ENCODE measurements at places on chromosomes 7 and 10.

- no peak for DNase-seq
Observed at GRCh38 chr7:37429435-37429791, 19.3 kb downstream of the ELMO1 start.

- peak; percentile 85 for DNase-seq
Observed at GRCh38 chr10:6144406-6145165, 55.8 kb downstream of the RBM17 start.

- no peak for DNase-seq
Observed at GRCh38 chr7:1666823-1667565, 3.1 kb upstream of the ELFN1 start.

- no peak for DNase-seq
Observed at GRCh38 chr7:3747467-3747866, 446.4 kb downstream of the SDK1 start.

GRCh38 chr7:82444220-82444909 lies 788 bp upstream of the CACNA2D1 start:
- no peak for DNase-seq

DNA sequence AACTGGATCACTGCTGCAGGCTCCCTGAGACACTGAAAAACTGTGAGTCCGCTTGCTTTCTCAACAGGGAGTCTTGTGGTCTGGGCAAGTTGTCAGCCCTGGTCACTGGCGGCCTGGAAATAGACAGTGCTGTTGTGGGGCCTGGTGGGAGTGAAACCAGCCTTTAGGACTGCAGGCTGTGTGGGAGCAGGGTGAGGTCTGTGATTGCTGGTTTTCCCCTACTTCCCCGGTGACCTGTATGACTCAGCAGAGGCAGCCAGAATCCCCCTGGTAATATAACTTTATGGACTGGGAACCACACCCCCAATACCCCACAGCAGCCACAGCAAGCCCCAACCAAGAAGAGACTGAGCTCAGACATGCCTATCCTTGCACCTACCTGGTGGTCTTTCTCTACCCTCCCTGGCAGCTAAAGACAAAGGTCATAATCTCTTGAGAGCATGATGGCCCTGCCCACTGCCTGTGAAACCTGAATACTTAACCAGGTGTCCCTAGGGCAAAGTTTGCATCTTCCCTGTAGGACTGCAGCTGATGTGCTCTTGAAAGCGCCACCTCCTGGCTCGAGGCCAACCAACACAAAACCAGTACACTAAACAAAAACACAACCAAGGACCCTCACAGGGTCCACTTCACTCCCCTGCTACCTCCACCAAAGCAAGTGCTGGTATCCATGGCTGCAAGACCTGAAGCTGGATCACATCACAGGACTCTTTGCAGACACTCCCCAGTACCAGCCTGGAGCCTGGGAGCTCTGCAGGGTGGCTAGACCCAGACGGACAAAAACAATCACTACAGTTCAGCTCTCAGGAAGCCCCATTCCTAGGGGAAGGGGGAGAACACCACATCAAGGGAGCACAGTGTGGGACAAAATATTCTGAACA lies 7.2 kb upstream of the ADAM22 start:
- DNase-seq: no peak

GRCh38 chr10:132113206-132113605 lies 47.5 kb downstream of the JAKMIP3 start:
- no peak for DNase-seq

DNA sequence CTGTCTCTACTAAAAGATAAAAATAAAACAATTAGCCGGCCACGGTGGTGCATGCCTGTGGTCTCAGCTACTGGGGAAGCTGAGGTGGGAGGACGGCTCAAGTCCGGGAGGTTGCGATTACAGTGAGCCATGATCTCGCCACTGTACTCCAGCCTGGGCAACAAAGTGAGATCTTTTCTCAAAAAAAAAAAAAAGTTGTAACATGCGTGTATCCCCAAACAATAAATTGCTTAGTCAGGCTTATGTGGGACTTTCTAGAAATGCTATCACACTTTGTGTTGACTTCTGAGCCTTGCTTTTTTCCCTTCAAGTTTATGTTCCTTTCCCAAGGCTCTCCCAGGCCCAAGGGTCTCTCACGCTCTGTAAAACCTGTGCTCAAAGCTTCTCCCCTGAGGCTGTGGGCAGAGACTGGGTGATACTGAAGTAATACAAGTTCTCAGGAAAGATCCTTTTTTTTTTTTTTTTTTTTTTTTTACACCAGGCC lies 88.0 kb upstream of the TNS3 start:
- no peak for DNase-seq

- DNase-seq: no peak
Observed at GRCh38 chr10:124696446-124697392, 47.5 kb downstream of the FAM53B start.

GRCh38 chr7:108247614-108248013 lies 117.5 kb upstream of the LAMB4 start:
- no peak for DNase-seq

DNA sequence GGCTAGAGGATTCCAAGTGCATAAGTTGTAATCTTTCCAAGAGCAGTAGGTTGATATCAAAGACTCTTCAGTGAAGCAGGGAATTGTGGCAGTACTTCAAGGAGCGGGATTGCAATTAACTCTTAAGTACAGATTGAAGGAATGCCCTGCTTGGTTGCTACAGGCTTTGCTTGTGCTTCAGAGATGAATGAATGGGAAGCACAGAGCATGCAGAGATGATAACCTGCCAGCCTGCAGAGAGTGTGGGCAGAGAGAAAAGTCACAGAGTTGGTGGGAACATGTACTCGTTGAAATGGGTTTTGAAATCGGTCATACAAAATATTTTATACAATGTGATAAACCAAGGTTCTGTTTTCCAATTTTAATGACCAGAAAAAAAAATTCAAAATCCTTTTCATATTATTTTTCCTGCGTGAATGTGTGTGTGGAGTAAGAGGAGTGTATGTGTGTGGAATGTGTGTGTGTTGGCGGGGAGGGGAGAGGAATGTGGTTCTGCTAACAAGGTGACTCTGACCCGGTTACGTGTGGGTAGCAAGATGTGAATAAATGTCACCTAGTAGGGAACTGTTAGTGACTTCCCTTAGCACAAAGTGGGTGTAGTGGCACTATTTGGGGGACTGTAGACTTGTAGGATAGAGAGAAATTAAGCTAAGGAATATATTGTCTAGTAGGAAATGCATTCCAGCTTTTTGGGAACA lies 697.8 kb downstream of the GATA3 start:
- no peak for DNase-seq

DNA sequence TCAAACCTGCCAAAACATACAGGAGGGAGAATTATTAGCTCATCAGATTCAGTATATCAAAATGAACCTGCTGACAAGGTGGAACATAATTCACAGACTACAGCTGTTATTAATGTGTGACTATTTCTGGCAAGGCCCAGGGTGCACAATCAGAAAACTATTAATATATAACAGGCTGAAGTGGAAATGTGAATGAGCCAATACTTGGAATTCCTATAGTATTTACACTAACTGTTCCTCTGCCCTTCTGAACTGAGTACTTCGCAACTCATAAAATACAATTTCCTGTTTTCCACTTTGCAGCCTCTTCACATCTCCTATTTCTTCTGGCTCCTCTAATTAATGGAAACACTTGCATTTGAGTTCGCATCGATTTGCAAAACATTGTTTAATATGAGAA lies 330.8 kb downstream of the DPP6 start:
- no peak for DNase-seq

DNA sequence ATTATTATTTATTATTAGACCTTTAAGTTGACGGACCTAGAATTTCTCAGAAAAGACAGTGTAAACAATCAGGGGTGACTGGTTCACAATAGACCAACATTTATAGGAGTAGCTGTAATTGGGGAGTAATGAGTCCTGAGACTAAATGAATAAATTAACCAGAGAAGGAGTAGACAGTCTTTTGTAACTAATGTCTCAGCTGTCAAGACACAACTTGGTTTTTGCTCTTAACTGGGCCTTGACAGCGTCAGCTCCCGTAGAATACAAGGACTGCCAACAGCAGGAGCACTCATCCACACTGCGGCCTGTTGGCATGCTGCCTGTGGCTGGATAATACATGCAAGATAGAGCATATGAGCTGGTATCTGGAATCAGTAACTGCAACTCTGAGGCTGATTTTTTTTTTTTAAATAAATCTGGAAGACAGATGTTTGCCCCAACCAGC lies 123.9 kb downstream of the CACNA2D1 start:
- no peak for DNase-seq

DNA sequence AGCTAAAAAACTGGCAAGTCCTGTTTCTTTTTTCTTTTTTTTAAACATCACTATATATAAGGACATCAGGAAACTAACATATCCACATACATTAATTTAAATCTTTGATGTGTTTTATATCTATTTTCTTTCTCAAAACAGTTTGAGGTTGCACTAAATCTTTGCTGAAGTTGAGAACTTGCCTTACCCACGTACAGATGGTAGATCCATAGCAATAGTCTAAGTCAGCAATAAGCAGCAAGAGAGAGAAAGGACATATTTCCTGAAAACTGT lies 226.7 kb upstream of the IMMP2L start:
- DNase-seq: no peak

GRCh38 chr7:100865372-100865911 lies 1.7 kb upstream of the TRIP6 start:
- DNase-seq: no peak

GRCh38 chr10:81594991-81595390 lies 280.0 kb upstream of the NRG3 start:
- no peak for DNase-seq

DNA sequence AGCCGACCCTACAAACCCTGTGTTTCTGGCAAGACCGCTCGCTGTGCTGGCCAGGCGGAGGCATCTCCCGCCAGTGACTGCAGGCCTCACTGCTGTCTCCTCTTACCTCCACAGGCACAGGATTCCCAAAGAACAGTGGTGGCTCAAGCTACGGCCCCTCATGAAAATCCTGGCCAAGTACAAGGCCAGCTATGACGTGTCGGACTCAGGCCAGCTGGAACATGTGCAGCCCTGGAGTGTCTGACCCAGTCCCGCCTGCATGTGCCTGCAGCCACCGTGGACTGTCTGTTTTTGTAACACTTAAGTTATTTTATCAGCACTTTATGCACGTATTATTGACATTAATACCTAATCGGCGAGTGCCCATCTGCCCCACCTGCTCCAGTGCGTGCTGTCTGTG lies 36.2 kb downstream of the PITRM1 start:
- DNase-seq: no peak

- DNase-seq: no peak
Observed at GRCh38 chr7:36037121-36037662, 115.9 kb upstream of the EEPD1 start.

DNA sequence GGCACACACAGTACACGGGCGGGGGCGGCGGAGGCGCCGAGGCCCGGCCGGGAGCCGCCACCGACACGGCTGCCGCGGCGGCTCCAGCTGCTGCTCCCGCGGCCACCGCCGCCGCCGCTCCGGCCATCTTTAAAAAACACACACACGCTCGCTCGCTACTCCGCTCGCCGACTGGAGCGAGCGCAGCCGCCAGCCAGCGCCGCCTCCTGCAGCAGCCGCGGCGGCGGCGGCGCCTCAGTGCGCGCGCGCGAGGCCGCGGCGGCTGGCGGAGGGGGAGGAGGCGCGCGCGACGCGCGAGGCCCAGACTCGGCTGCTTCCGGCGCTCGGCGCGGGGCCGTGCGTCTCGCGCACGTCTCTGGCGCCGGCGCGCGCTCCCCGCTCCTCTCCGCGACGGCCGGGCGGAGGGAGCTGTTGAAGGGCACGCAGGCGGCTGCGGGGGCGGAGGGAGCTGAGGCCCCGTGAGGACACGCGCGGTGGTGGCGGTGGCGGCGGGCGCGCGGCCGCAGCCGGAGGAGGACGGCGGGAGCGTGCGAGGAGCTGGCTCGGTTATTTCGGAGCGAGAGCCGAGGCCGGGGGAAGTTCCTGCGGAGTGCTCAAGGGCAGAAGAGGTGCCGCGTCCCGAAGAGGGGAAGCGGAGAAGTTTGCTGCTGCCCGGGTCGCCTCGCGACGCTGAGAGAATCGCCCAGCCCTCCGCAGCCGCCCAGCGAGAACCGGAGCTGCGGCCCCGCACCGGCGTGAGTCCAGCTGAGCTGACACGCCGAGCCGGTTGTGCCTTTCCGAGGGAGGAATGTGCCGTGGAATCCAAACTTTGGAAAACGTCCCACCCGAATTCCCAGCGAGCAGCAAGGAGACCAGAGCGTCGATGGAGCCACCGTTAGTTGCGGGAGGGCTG lies at the start of gene KDM7A:
KDM7A (minus strand) TSS at position 173 of the 892 bp plus-strand sequence; CDS start at position 127, 46 bp downstream.
- DNase-seq: peak; percentile 81

- DNase-seq: no peak
Observed at GRCh38 chr7:29432721-29433120, 130.9 kb upstream of the PRR15 start.

DNA sequence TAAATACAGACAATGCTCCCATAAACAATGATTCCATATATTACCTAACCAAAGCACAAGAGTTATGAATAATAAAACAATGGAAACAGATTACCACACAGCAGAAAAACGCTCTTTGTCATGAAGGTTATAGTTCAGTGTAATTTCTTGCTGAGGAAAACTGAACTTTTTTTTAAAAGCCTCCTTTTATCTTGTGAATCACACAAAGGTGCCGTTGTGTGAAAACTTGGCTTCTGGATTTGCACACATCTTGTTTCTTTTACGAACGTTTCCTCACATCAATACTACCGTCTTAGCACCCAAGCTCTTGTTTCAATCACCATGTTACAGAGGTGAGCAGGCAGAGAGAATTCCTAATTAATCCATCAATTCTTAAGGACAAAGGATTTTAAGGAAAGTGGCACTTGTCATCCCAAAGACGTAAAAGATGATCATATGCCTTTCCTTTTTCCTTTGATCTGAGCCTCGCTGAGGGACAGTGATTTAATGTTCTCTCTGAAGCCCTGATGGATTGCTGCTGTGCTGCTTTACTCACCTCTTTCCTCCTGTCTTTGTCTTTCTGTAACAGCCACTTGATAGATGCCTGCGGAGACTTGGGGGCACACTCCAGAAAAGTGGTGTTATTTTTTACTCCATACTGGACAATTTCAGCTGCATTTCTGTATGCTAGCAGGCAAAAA lies 110.1 kb downstream of the CD36 start:
- DNase-seq: no peak

- DNase-seq: no peak
Observed at GRCh38 chr10:98302741-98303365, 34.9 kb upstream of the LOXL4 start.

DNA sequence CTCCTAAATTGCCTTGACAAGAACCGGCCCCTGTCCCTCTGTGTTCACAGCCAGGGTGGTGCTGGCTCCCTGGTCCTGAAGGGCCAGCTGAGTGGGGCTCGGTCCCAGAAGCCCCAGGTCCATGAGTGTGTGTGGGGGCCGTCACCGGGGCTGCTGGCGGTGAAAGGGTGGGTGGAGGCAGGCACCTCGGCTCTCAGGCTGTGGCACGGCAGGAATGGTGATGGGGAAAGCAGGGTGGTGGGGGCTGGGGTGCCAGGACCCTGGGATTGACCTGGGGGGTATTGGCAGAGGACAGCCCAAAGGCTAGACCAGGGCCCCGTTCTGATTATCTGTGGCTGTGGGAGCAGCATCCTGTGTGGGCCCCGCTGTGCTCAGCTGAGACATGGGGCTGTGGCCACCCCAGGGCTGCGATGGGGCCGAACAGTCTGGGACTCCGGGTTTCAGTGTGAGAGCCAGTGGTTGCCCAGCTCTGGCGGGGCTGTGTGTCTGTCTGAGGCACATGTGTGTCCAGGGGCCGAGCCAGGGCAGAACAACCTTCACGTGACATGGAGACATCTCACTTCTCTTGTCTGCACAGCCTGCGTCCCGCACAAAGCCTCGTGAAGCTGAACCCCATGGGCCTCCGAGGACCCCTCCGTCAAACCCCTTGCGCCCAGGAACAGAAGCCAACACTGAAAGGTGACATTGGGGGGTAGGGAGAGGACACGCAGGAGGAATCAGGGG lies 144.2 kb downstream of the ELFN1 start:
- DNase-seq: no peak

All from effector CD4-positive, alpha-beta T cell (primary cell).